ENCODE measurements at places on chromosomes 2 and 18. TPM values are rescaled to one million over a fixed set of nuclear protein-coding genes. Genes with fewer than 3 reads are reported as not detected.

Gene SERPINB4
- not detected for total RNA-seq

Gene ALLC
- total RNA-seq = not detected

Gene OR6B2
- not detected for total RNA-seq

Gene NPHP1
- 1.6 TPM for total RNA-seq

Gene HMSD
- 1.2 TPM for total RNA-seq

Gene GDF7
- total RNA-seq = 5.9 TPM

- DNase-seq = no peak
These were observed 9.5 kb upstream of the SMAD4 start for GRCh38 chr18:51020536-51020935.

DNA sequence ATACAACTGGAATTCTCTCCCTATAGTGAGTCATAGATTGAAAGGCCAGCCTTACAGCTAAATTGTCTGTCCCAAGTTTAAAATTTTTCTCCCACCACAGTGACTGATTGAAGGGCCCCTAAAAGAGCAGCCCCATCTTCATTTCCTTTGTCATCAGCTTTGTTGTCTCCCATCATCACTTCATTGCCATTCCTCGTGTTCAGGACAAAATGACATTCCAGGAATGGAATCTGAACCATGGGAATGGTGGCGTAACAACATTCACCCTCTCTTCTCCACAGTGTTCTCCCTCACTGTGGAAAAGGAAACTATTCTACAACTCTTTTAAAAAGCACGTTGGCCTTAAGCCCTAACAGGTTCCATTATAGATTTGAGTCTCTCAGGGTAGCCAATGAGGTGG lies 52.1 kb downstream of the PSTPIP2 start:
- no peak for DNase-seq

GRCh38 chr2:165631089-165631488 lies 161.6 kb downstream of the CSRNP3 start:
- no peak for DNase-seq

DNA sequence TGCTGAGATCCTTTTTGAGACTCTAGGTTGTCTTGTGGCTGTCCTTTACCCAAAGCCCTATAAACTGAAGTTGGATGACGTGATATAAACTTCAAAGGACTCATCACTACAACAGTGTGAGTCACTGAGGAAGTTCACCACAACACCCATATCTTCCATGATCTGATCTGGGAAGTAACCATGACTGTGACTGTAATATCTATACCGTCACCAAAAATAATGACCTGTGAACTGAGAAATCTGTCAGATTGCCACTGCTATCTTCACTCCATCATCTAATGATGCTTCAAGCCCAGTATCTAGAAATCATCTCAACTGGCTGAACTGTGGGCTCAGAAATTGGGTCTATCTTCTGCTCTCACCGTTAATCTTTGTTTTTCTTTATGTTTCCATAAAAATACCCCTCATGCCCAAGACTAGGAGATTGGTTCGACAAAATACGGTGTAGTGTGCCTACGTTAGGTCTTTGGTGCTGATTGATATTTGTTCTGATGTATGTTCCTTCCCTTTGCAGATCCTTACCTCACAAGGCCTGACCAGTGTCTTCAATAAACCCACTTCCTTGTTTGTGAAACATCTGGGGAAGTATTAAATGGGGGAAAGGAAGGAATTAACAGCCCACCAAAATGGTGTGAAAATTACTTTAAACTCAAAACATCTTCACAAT lies 78.2 kb downstream of the MYL12B start:
- no peak for DNase-seq

- no peak for DNase-seq
These were observed 683.5 kb downstream of the TMEM182 start for GRCh38 chr2:103445347-103445746.

DNA sequence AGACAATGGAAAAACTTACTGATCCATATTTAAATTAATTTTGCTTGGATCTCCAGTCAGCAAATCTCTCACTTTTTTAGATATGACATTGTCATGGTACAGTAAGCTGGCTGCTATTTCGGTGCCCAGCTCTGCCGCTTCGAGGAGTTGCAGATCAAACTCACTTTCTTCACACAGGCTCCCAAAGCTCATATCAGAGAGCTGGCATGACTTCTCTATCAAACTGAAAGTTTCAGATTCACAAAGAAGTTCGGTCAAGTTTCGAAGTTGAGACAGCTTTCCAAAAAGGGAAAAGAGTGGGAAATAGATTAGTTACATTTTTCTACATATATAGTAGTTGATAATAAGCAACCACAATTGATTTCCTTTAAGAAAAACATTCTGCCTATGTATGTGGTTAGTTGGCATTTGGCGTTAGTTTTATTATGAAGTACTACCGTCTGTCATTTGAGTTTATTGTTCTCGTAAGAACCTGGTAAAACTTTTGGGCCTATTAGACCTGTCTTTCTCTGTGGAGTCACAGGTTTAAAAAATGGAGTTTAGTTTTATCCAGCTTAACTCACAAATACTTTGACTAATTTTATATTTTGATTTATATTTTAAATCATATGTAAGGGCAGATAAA lies 118.8 kb downstream of the ABCA12 start:
- no peak for DNase-seq

- DNase-seq = no peak
These were observed 68.7 kb downstream of the STK39 start for GRCh38 chr2:168178520-168179324.

DNA sequence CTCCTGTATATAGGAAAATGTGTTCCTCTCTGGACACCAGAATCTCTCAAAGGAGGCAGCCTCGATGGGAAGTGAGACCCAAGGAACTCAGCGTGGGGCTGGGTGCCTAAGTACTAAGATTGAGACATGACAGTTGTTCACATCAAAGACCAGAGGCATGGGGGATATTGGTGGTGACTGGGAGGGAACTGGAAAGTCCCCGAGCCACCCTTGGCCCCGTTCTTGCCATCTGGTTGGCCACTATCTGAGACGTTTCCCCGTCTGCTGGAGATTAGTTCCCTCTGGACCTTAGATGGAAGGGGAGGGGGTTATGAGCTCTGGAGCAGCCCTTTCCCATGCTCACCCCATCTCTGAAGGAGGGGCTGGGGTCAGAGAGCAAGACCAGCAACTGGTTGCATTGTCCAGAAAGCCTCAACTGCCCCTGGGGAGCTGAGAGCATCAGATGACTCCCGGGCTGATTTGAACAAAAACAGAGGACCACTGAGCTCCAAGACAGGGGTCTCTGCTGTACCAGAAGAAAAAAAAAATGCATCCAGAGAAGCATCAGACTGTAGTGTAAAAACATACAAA lies 11.8 kb downstream of the FBLN7 start:
- no peak for DNase-seq

GRCh38 chr2:37471994-37472393 lies 127.6 kb downstream of the QPCT start:
- DNase-seq = no peak

GRCh38 chr2:219124381-219125110 lies 36.1 kb downstream of the NHEJ1 start:
- DNase-seq = no peak

All from activated B cell treated with CpG ODN at 0.5 μM for 24 hours (primary cell).